Stimulated activated CD4-positive, alpha-beta T cell treated with anti-CD3 and anti-CD28 coated beads, Interleukin-2, amount 100 ng/mL, for 48 hours (primary cell): ENCODE measurements at places on chromosomes 12 and 14.

GRCh38 chr14:33617154-33617553, 333.7 kb downstream of the EGLN3 start:
- no peak for DNase-seq

DNA sequence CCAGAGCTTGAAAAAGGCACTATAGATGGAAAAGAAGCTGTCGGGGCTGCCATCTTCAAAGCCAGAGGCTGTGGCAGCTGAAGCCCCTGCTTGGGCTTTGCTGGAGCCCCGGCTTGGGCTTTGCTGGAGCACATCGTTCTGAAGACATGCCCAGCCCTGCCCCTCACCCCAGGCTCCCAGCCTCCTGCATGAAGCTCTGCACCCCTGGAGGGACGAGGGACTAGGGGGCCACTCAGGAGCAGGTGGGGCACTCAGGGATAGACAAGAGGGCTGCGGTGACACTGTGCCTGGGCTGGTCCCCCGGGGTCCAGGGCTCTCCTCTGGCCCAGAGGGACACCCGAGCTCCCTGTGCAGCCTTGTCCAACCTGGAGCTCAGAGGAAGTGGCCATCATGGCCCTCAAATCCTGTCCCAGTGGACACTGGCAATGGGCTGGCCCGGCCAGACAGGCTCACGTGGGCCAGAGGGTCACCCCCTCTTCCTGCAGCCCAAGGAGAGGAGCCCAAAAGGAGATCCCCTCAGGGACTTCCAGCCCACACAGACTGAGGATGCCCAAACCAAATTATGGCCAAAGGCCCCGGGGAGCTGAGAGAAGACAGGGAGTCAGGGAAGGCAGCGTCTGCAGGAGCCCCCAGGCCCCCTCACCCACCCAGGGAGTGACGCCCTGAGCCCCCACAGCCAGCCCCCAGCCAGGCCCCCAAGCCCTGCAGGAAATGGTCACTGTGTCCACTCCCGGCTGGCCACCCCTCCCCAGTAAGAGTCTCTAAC, 23.1 kb upstream of the C14orf180 start:
- no peak for DNase-seq

DNA sequence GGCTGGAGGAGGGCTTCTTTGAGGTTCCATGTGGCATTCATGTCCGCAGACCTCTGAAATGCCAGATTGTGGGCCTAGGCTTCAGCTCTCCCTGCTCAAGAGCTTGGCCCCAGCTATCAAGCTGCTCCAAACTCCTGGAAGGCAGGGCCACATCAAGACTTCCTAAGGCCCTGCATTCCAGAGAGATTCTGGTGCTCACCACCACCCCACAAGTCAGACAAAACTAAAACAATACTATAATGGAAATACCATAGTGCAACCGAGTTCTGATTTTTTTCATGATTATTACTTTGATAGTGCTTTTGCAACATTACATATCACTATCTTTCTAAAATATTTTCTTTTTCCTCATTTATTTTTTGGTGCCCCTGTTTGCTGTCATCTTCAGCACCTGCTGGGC, 86.3 kb downstream of the CALM1 start:
- DNase-seq, result no peak

- DNase-seq, result no peak
Observed at GRCh38 chr12:62372134-62372533, 94.5 kb upstream of the MON2 start.

GRCh38 chr12:64739778-64740177, 19.4 kb downstream of the GNS start:
- no peak for DNase-seq

GRCh38 chr12:124940143-124940392, 25.6 kb upstream of the UBC start:
- DNase-seq, result no peak

GRCh38 chr12:104243551-104243950, 28.0 kb downstream of the TXNRD1 start:
- DNase-seq, result no peak

GRCh38 chr14:84442521-84442920, 1087.4 kb upstream of the FLRT2 start:
- DNase-seq, result no peak

- no peak for DNase-seq
Observed at GRCh38 chr14:61183196-61183885, 97.8 kb downstream of the TMEM30B start.

DNA sequence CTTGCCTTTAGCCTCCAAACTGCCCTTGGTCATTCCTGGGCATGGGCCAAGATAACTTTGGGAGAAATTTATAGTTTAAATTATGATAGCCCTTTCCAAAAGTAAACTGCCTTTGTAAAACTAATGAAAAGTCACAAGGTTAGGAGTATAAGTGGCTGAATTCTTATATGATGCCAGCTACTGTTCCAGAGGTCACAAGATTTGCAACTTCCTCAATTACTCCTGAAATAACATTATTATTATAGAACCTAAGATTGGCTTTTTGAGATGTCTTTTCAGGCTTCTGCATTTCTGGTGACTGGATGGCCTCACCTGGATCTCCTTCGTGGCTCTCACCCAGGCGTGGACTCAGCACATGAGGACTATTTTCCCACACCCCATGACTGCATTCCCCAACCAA, 55.0 kb downstream of the OSBPL8 start:
- DNase-seq, result no peak

DNA sequence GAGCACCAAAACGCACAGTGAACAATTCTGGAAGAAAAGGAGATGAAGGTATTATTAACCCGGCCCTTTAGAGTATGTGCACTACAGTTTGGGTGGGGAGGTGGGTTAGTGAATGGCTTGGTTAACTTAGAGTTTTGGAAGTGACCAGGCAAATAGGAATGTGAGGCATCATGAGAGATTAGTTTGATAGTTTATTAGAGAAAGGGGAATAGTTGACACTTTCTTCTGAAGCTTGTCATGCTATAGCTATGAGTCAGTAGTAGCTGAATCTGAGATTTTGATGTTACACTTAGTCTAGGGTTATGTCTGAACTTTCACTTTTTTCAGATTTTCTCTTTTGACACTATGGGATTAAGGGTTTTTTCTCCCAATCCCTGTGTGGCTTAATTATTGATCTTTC, 567.2 kb downstream of the SNAPC1 start:
- DNase-seq, result no peak

DNA sequence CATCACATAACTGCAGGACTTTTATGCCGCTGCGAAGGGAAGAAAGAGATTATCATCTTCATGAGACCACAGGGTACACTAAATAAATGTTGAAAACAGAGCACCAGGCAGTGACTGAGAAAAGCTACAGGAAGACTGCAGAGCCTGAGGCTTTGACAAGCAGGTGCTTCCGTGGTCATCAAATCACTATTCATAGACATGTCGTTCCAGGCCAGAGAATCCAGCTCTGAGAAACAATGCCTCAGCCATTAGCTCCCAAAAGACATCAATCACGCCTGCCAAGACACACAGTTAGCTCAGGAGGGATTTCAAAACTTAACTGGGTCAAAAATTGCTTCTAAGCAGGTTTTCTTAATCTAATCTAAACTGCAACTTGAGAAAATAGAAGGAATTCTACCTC, 47.2 kb upstream of the GARIN6 start:
- no peak for DNase-seq

- no peak for DNase-seq
Observed at GRCh38 chr12:116731801-116732200, 6.1 kb downstream of the SPRING1 start.

DNA sequence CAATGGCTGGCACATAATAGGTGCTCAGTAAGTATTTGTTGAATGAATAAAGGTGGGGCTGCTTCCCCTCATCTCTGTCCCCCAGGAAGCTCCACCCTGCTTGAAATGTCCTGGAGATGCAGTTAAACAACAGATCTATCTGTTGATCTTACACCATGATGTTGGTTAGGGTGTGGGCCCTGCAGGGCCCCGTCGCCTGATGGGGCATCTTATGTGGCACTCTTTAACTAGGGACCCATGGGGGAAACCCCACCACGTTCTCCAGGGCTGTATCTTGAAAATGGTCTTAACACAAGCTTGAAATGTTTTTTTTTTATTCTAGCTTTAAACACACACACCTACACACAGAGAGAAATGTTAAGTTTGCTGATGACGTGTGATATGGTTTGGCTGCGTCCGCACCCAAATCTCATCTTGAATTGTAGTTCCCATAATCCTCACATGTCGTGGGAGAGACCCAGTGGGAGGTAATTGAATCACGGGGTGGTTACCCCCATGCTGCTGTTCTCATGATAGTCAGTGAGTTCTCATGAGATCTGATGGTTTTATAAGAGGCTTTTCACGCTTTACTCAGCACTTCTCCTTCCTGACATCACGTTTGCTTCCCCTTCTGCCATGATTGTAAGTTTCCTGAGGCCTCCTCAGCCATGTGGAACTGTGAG, 741.7 kb downstream of the VRK1 start:
- DNase-seq, result no peak

DNA sequence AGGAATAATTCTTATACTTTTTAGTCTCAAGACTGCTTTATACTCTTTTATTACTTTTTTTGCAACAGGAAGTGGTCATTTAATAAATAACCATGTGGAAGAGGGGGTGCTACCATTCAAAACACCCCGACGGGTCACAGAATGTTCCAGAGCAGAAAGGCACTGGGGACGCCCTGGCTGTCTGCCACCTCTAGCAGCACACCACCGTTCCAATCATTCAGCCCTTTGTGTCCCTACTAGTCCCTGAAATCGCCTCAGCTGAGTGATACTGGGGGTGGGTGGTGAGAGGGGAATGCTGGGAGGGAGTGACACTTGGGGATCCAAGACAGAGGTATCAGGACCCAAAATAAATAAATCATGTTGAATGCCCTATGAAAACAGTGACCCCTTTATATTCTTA, 52.4 kb downstream of the MON2 start:
- no peak for DNase-seq

GRCh38 chr14:105938055-105938863, 411.9 kb downstream of the TMEM121 start:
- no peak for DNase-seq
